Esophagus squamous epithelium (tissue), 5 donors: ENCODE measurements at places on chromosomes 2 and 18. TPM values are rescaled to one million over a fixed set of nuclear protein-coding genes. Genes with fewer than 3 reads are reported as not detected.

Gene VWA3B
- total RNA-seq: not detected

Gene UCN
- 1.1 TPM for total RNA-seq

Gene TWIST2
- 5.7 TPM for total RNA-seq

Gene FBXO36
- total RNA-seq: 1.3 TPM

Gene DES
- total RNA-seq: 279 TPM
